ENCODE measurements at places on chromosomes 6 and 20.
A peak's percentile ranks its signal among the peaks of the same experiment; 100 is the strongest.

DNA sequence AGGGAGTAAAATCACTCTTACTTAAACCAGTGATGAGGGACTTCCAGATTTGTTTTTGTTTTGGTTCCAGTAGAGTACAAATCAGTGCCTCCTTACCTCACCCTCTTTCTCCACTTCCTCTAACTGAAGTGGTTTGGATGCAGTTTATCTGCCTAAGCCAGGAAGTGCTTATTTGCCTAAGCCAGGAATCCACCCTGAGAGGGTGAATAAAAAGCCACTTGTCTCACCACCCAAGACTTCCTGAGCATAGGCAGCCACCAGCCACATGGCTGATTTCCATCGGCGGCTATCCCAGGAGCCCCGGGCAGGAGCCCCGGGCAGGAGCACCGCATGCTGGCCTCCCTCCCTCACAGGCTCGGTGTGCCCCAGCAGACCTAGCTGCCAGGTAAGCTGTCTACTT lies 12.0 kb downstream of the LRP11 start:
- DNase-seq = no peak

GRCh38 chr20:12458241-12458640 lies 540.5 kb downstream of the BTBD3 start:
- DNase-seq = no peak

DNA sequence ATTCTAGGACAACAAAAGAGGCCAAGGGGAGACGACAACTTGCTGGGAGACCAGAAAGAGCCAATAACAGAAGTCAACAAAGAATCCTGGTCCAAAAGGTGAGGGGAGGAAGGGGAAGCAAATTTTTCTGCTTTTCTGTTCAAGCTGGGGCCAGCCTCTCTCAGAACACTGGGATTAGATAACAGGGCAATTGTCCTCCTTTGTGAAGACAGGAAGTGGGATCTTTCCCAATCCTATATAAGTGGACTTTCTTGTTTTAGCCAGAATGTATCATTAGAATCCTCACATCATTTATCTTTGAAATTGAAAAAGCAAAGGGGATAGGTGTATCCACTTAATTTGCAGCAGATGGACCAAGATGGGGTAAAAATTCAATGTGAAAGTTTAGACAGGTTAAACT lies 101.2 kb upstream of the COL21A1 start:
- DNase-seq = no peak

GRCh38 chr20:23320317-23320716 lies 30.3 kb upstream of the NXT1 start:
- DNase-seq = peak; percentile 21

GRCh38 chr20:22312744-22313346 lies 271.5 kb downstream of the FOXA2 start:
- peak; percentile 49 for DNase-seq

GRCh38 chr6:118709859-118710350 lies 58.5 kb upstream of the CEP85L start:
- no peak for DNase-seq
